GM23338 (cell line): ENCODE measurements at places on chromosomes 13 and 19. TPM values are rescaled to one million over a fixed set of nuclear protein-coding genes. Genes with fewer than 3 reads are reported as not detected.
A peak's percentile ranks its signal among the peaks of the same experiment; 100 is the strongest.

SYNGR4 gene
- total RNA-seq, result not detected in 2 replicates

- H3K4me3 ChIP-seq, result no peak overlapping the region
- no peak overlapping the region for H3K27ac ChIP-seq
- H3K4me1 ChIP-seq, result no peaks in the 10 kb centered on the region
- H3K36me3 ChIP-seq, result no peaks in the 10 kb centered on the region
- no peaks in the 10 kb centered on the region for H3K27me3 ChIP-seq
- no peak for DNase-seq
Observed at GRCh38 chr13:70964874-70965273, 856.6 kb upstream of the KLHL1 start.

FOSB gene
- 0.89 and 1.9 TPM in 2 replicates for total RNA-seq

DNA sequence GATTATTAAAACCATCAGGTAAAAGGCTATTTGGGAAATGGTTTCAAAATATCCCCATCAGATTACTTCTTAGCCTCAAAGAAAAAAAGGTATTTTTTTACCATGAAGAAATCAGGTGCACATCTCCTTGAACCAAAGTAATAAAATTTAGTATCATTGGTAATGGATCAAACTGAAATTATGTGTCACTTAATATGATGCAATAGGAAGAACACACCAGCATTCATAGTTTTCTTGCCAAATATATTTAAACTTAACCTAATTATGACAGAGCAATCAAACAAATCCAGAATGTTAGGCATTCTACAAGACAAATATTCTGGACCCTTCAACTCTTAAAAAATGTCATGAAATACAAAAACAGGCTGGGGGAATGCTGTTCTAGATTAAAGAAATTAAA lies 4.1 kb upstream of the ZNF420 start:
- H3K27ac ChIP-seq, result no peak overlapping the region
- H3K4me1 ChIP-seq, result peaks cover 3% of the 10 kb centered on the region; the same call in 1 of the 2 replicates
- DNase-seq, result no peak
- H3K27me3 ChIP-seq, result no peaks in the 10 kb centered on the region

FSTL3 gene
- total RNA-seq, result 10.1 and 12.5 TPM in 2 replicates

DNA sequence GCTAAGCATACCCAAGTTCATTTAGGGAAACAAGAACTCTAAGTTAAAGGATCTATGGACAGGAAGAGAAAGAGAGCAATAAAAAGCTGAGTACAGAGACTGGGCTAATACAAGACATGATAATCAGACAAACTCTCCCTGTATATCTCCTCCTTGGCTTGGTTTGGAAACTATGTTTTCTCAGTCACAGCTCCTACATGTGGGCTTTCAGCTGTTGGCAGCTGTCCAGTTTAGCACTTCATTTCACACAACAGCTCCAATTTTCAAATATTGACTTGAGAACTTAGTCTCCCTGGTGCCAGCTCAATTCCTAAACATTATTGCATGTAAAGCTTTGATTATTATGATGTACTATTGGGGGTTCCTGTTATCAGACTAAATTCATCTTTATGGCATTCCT lies 222.8 kb upstream of the OBI1 start:
- no peaks in the 10 kb centered on the region for H3K4me1 ChIP-seq
- H3K4me3 ChIP-seq, result no peak overlapping the region
- no peak for DNase-seq
- no peaks in the 10 kb centered on the region for H3K27me3 ChIP-seq
- H3K27ac ChIP-seq, result no peak overlapping the region

TTC9B gene
- 0.35 and 0.63 TPM in 2 replicates for total RNA-seq

GRCh38 chr19:2589441-2589840 lies 113.1 kb downstream of the GNG7 start:
- H3K27me3 ChIP-seq, result no peaks in the 10 kb centered on the region
- H3K4me1 ChIP-seq, result peaks cover 31% of the 10 kb centered on the region
- H3K36me3 ChIP-seq, result no peaks in the 10 kb centered on the region
- H3K27ac ChIP-seq, result no peak overlapping the region
- DNase-seq, result peak; percentile 0
- no peak overlapping the region for H3K4me3 ChIP-seq

KLHL1 gene
- total RNA-seq, result not detected in 2 replicates

- no peaks in the 10 kb centered on the region for H3K27me3 ChIP-seq
- DNase-seq, result no peak
- H3K4me3 ChIP-seq, result no peak overlapping the region
- H3K4me1 ChIP-seq, result no peaks in the 10 kb centered on the region
- H3K36me3 ChIP-seq, result no peaks in the 10 kb centered on the region
Observed at GRCh38 chr13:75744127-75744526, 108.0 kb downstream of the LMO7 start.

GRCh38 chr19:33248954-33249613 lies 23.4 kb upstream of the SLC7A10 start:
- H3K4me1 ChIP-seq, result no peaks in the 10 kb centered on the region
- H3K27ac ChIP-seq, result no peak overlapping the region
- no peak for DNase-seq
- no peak overlapping the region for H3K4me3 ChIP-seq
- peaks cover 6% of the 10 kb centered on the region; the same call in 1 of the 2 replicates for H3K36me3 ChIP-seq

- peaks cover 2% of the 10 kb centered on the region; the same call in 1 of the 2 replicates for H3K36me3 ChIP-seq
- no peaks in the 10 kb centered on the region for H3K4me1 ChIP-seq
- DNase-seq, result no peak
- no peak overlapping the region for H3K27ac ChIP-seq
- no peak overlapping the region for H3K4me3 ChIP-seq
Observed at GRCh38 chr19:22617614-22618320, 16.4 kb upstream of the ZNF492 start.

CGB8 gene
- not detected in 2 replicates for total RNA-seq

DNA sequence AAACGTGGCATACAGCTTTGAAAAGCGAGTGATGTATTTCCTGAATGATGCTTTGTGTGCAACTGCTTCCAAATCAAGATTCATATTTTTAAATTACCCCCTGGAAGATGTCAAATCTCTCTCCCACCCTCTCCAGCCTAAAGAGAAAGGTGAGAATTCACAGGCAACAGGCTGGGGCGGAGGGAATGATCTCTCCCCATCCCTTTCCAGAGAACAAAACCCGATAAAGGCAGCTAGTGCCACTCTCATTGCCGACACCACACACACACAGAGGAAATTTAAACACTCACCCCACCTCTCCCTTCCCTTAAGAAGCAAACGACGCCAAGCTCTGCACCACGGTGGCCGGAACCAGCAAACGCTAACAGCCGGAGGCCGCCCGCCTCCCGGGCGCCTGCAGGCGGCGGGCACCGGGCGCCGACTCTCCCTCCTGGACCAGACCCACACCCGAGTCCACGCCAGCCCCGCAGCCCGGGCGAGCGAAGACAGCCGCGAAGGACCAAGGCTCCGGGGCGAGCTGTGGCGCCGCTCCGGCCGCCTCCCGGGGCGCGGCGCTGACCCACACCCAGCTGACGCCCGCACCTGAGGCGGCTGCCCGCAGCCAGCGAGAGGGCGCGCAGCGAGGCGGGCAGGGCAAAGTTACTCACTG lies 477 bp downstream of the LNX2 start:
- no peak overlapping the region; the same call in 1 of the 2 replicates for H3K27ac ChIP-seq
- peak; percentile 43 for DNase-seq
- H3K4me1 ChIP-seq, result peaks cover 35% of the 10 kb centered on the region
- peaks cover 14% of the 10 kb centered on the region; the same call in 1 of the 2 replicates for H3K36me3 ChIP-seq
- peak overlapping the region; percentile 99 for H3K4me3 ChIP-seq

DNA sequence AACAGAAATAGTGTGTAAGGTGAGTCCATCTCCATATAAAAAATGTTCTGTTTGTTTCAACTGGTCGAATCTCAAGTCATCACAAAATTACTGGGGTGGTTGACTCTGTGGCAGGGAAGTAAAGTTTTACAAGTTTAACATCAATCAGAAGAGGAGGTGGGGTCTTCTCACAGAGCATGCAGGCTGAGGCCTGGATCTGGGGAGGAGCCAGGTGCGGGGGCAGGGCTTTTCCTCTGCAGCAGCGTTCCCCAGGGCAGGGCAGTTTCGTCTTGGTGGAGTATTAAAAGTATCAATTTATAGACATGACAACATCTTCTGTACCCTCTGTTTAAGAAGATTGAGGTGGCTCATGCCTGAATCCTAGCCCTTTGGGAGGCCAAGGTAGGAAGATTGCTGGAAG lies 68.8 kb downstream of the SLC7A9 start:
- DNase-seq, result peak; percentile 71
- H3K4me1 ChIP-seq, result no peaks in the 10 kb centered on the region
- no peaks in the 10 kb centered on the region for H3K27me3 ChIP-seq
- no peak overlapping the region for H3K27ac ChIP-seq
- no peak overlapping the region for H3K4me3 ChIP-seq
- no peaks in the 10 kb centered on the region for H3K36me3 ChIP-seq

GRCh38 chr13:74114202-74114601 lies 20.0 kb downstream of the KLF12 start:
- peaks cover 5% of the 10 kb centered on the region; the same call in 1 of the 2 replicates for H3K4me1 ChIP-seq
- peaks cover 4% of the 10 kb centered on the region for H3K36me3 ChIP-seq
- no peak overlapping the region for H3K27ac ChIP-seq
- H3K4me3 ChIP-seq, result no peak overlapping the region
- H3K27me3 ChIP-seq, result no peaks in the 10 kb centered on the region
- DNase-seq, result no peak

ZNF443 gene
- total RNA-seq, result 9.6 and 10.0 TPM in 2 replicates

CD37 gene
- not detected in 2 replicates for total RNA-seq

DNA sequence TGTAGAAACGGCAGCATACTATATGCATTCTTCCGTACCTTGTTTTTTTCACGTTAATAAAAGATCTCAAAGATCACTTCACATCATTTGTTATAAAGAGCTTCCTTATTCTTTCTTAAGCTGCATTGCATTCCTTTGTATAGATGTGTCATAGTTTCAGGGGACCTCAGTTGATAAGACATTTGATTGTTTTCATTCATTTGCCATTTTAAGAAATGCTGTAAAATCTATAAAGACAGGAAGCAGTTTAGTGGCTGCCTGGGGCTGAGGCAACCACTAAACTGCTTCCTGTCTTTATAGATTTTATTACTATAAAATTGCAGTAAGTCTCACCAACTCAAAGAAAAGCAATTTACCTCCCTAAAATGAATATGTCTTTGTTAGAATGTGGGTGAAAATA lies 59.4 kb downstream of the ZDHHC20 start:
- H3K4me3 ChIP-seq, result no peak overlapping the region
- H3K36me3 ChIP-seq, result peaks cover 4% of the 10 kb centered on the region; the same call in 1 of the 2 replicates
- H3K27ac ChIP-seq, result no peak overlapping the region
- H3K4me1 ChIP-seq, result no peaks in the 10 kb centered on the region
- H3K27me3 ChIP-seq, result no peaks in the 10 kb centered on the region

KCTD15 gene
- 46.9 and 60.1 TPM in 2 replicates for total RNA-seq

DNA sequence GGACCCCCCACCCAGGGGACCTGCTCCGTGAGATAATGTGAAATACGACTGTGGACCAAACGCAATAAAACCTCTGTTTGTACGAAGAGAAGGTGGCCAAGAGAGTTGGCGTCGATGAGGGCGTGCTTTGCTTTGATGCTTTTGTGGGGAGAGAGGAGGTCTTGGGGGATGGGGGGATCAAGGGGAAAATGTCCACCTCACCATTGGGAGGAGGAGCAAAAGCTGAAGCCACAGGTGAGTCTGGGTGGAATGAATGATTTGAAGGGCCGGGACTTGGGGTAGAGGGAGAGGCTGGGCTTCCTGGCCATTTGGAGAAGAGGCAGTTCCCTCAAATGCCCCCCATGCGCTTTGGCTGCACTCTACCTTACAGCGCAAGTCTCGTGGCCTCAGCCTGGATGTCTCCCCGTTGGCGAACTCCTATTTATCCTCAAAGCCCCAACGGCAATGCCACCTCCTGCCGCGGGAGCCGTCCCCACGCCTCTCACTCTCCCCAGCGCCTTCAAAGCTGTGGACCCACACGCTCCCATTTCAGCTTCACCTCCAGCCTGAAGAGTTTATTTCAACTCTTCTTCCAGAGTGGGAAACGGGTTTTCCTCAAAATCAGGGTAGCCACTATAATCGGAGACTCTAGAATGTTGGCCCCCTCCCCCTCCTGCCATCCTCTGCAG lies 795 bp upstream of the ABCA7 start:
- H3K27me3 ChIP-seq, result no peaks in the 10 kb centered on the region
- H3K4me3 ChIP-seq, result peak overlapping the region; percentile 91

DNA sequence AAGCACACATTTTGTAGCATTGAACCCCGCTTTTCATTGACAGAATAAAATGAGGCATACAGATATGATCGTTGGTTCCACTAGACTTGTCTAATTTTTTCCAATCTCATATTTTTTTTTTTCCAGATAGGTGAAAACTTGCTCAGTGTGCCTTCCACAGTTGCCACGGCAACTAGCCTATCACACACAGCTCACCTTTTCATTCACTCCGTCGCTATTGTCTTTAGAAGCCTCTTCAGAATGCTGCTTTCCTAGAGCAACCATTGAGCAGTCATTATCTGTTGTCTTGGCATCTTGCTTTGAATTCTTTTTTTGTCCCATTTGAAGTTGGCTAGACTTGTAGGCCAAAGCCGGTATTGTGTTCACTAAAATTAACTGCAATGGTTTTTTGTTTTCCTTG lies 37.7 kb upstream of the ESD start:
- no peaks in the 10 kb centered on the region for H3K27me3 ChIP-seq
- peak; percentile 40 for DNase-seq
- H3K27ac ChIP-seq, result no peak overlapping the region
- no peaks in the 10 kb centered on the region for H3K36me3 ChIP-seq
- H3K4me3 ChIP-seq, result no peak overlapping the region

DNA sequence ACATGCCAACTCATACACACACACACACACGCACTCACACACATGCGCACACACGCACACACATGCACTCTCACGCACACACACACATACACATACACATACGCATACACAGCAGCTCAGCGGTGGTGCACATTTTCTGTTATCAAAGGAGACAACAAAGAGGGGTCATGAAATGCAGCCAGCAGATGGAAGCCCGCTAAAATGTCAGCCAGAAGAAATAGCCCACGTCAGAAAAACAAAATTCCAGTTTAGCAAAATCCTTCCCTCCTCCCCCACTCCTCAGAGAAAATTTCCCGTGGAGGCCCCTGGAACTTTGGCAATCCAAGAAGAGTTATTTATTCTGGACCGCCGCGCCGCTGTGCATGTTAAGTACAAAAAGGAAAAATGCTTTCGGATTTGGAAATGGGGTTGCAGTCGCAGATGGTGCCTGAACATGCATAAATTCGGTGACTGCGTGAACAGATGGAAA lies 114.6 kb upstream of the VSTM2B start:
- DNase-seq, result no peak
- H3K27me3 ChIP-seq, result no peaks in the 10 kb centered on the region
- no peaks in the 10 kb centered on the region for H3K4me1 ChIP-seq
- H3K4me3 ChIP-seq, result no peak overlapping the region
- no peak overlapping the region for H3K27ac ChIP-seq

DNA sequence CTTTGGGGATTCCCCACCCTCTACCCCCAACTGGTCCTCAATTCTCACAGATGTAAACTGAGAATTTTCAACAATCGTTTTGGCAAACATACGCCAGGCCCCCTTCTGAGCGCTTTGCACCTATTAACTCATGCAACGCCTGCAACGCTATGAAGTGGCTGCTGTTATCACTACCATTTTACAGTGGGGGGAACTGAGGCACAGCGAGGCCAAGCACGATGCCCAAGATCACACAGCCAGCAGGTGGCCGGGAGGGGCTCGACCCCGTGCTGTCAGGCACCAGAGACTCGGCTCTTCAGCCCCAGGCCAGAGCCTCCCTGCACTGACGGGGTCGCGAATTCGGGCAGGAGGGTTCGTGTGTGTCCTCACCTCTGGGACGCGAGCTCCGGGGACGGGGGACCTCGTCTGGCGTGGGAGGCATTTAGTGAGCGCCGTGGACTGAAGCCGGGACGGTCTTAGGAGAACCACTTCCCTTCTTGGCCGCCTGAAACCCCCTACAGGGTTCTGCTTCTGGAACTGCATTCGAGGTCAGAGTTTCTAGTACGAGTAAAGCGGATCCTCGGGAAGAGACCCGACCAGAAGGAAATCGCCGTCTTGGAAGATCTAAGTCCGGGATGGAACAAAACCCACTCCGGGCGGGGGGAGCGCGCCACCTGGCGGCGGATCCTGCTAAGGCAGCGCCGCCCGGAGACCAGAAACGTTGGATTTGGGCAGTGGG lies 21.0 kb downstream of the ZNF114 start:
- H3K27ac ChIP-seq, result peak overlapping the region; percentile 86
- H3K4me1 ChIP-seq, result peaks cover 18% of the 10 kb centered on the region; the same call in 1 of the 2 replicates
- peaks cover 15% of the 10 kb centered on the region for H3K36me3 ChIP-seq
- DNase-seq, result peak; percentile 91

ACER1 gene
- total RNA-seq, result not detected in 2 replicates
